ENCODE measurements at places on chromosomes 12 and 14. TPM values are rescaled to one million over a fixed set of nuclear protein-coding genes. Genes with fewer than 3 reads are reported as not detected.

DNA sequence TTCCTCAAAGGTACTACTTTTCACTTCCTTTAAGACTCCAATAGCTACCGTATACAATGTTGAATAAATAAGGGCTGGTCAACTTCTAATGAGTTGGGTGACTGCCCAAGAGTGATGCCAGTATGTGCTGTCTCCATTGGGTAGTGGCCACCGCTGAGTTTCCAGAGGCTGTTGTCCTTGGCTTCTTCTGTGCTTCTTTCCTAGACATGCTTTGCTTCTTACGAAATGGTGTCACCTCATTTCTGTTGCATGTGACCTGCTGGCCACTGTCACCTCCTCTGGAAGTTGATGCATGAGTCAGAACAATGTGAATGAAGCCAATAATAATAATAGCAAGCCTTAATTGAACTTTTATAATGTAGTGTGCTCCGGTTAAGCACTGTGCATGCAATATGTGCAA is 7.5 kb upstream of the NID2 start:
- no peaks in the 10 kb centered on the region for H3K27me3 ChIP-seq
- no peaks in the 10 kb centered on the region for H3K4me1 ChIP-seq
- DNase-seq, result no peak
- no peak overlapping the region for H3K4me3 ChIP-seq

DNA sequence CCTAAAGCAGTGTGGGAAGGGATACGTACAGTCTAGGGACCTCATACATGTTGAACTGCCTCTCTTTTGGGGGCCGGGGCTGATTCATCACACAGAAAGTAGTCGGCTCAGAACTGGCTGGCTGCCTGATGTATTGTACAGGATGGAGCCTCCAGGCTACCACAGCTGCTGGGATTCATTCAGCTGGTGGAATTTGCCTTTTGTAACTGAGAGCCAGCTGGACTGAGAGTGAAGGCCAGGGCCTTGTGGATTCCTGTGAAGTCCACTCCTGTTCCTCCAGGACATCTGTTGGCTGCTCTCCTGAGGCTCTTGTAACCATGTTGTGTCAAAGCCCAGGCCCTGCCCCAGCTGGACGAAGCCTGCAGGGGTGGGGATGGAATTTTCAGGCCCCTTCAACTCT is 116.3 kb upstream of the PRICKLE1 start:
- H3K27me3 ChIP-seq, result no peaks in the 10 kb centered on the region
- H3K27ac ChIP-seq, result no peak overlapping the region
- H3K4me3 ChIP-seq, result no peak overlapping the region
- H3K36me3 ChIP-seq, result no peaks in the 10 kb centered on the region

GRCh38 chr14:50601394-50601793 is 41.4 kb downstream of the ATL1 start:
- H3K4me3 ChIP-seq, result no peak overlapping the region
- H3K27me3 ChIP-seq, result no peaks in the 10 kb centered on the region
- no peaks in the 10 kb centered on the region for H3K4me1 ChIP-seq
- no peak overlapping the region for H3K27ac ChIP-seq
- DNase-seq, result no peak
- no peaks in the 10 kb centered on the region for H3K36me3 ChIP-seq

- peak overlapping the region; percentile 75 for H3K4me3 ChIP-seq
- no peaks in the 10 kb centered on the region for H3K36me3 ChIP-seq
- H3K27ac ChIP-seq, result peak overlapping the region; percentile 90
- H3K4me1 ChIP-seq, result no peaks in the 10 kb centered on the region
Measured at GRCh38 chr14:39266871-39267607, 33.3 kb downstream of the MIA2 start.

- no peak overlapping the region for H3K4me3 ChIP-seq
- no peak for DNase-seq
- peaks cover 3% of the 10 kb centered on the region for H3K4me1 ChIP-seq
Measured at GRCh38 chr14:89237921-89238529, 179.0 kb downstream of the FOXN3 start.

GRCh38 chr14:47919334-47919846 is 244.0 kb upstream of the MDGA2 start:
- H3K4me1 ChIP-seq, result no peaks in the 10 kb centered on the region
- no peak overlapping the region for H3K27ac ChIP-seq
- H3K36me3 ChIP-seq, result no peaks in the 10 kb centered on the region
- no peak for DNase-seq
- H3K4me3 ChIP-seq, result no peak overlapping the region
- no peaks in the 10 kb centered on the region for H3K27me3 ChIP-seq

- DNase-seq, result no peak
- peak overlapping the region; percentile 61 for H3K4me3 ChIP-seq
- peaks cover 4% of the 10 kb centered on the region for H3K4me1 ChIP-seq
- H3K36me3 ChIP-seq, result no peaks in the 10 kb centered on the region
Measured at GRCh38 chr14:24270537-24271133, 762 bp downstream of the RABGGTA start.

GRCh38 chr12:116302166-116303058 is 24.9 kb upstream of the MED13L start:
- no peak for DNase-seq
- H3K4me3 ChIP-seq, result no peak overlapping the region
- H3K4me1 ChIP-seq, result peaks cover 3% of the 10 kb centered on the region
- H3K27ac ChIP-seq, result no peak overlapping the region
- H3K36me3 ChIP-seq, result no peaks in the 10 kb centered on the region

DNA sequence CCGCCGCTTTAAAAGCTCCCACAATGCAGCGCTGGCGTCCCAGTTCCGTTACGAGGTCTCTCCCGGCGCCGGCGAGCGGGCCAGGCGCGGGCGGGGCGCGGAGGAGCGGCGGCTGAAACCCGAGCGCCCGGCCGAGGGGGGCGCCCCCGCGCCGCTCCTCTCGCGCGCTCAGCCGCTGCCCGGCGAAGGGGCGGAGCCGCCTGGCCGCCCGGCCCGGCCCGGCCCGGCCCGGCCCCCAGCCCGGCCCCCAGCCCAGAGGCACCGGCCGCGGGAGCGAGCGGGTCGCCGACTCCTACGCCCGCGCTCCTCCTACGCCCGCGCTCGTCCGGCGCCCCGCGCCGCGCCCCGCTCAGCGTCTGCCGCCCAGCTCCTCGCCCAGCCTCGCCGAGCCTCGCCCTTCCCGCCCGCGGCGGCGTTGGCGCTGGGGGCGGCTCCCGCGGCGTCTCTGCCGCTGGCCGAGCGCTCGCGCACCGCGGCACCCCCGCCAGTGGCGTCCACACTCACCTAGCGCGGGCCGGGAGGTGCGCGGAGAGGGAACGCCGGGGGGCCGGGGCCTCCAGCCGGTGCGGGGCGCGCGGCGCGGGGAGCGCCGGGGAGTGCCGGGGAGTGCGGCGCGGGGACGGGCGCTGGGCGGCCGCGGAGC is at the start of gene RASSF8:
Gene RASSF8, plus strand, starts transcription at position 255 of the 643 bp plus-strand sequence. CDS start 96,662 bp downstream, outside the sequence.
- H3K36me3 ChIP-seq, result no peaks in the 10 kb centered on the region
- peak; percentile 79 for DNase-seq
- no peaks in the 10 kb centered on the region for H3K27me3 ChIP-seq
- H3K27ac ChIP-seq, result no peak within 1 kb of the TSS

DNA sequence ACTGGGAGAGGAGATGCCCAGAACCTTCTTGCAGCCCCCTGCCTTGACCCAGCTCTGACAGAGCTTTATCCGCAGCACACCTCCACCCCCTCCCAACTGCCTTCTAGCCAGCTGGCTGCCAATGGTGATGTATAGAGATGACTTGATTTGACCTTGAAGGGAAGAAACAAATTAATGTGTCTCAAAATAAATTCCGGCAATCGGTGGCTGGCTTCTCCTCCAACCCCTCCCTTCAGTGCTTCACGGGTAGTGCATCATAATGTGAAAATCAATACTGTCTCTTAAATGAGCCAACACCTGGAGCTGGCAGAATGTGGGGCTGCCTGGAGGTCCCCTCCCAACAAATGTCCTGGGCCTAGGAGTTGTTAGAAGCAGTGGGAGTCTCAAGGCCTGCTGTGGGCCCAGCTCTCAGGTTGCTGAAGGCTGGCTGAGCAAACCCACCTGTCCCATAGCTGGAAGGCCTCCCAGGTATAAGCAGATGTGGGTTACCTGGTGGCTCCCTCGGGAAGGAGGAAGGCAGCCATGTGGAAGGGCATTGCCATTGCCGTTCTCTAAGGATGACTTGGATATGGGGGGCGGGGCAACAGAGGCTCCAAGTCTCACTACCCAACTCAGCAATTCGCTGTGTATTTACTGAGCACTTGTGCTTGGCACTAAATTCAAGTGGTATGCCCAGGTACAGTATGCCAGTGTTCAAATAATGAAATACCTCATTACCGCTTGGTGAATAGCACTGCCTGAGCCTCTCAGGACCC is 23.2 kb downstream of the HSPB8 start:
- H3K36me3 ChIP-seq, result no peaks in the 10 kb centered on the region
- DNase-seq, result peak; percentile 65
- H3K4me1 ChIP-seq, result peaks cover 26% of the 10 kb centered on the region
- no peak overlapping the region for H3K4me3 ChIP-seq
- no peaks in the 10 kb centered on the region for H3K27me3 ChIP-seq

GRCh38 chr14:80584744-80585505 is 356.6 kb downstream of the CEP128 start:
- no peaks in the 10 kb centered on the region for H3K36me3 ChIP-seq
- no peak overlapping the region for H3K4me3 ChIP-seq
- DNase-seq, result no peak
- H3K27me3 ChIP-seq, result no peaks in the 10 kb centered on the region
- H3K27ac ChIP-seq, result no peak overlapping the region

- no peaks in the 10 kb centered on the region for H3K4me1 ChIP-seq
- peaks cover 49% of the 10 kb centered on the region for H3K36me3 ChIP-seq
- DNase-seq, result no peak
- H3K4me3 ChIP-seq, result no peak overlapping the region
- H3K27me3 ChIP-seq, result no peaks in the 10 kb centered on the region
Measured at GRCh38 chr14:30651937-30652336, 29.8 kb downstream of the SCFD1 start.

DNA sequence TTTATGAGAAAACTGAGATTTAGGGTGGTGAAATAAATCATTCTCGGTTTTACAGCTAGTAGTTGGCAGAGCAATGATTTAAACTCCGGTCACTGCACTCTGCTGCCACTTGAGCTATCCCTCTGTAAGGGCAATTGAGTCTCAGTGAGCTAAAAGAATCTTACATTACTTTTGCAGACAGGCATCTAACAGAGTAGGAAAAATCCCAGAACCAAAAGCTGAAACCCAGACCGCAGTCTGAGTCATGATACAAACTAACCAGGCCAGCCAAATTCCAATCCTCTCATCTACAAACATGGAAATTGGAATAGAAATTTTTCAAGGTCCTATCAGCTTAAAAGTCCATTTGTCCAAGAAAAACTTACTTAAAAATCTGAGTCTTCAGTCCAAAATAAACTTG is 73.7 kb downstream of the ANKS1B start:
- H3K27ac ChIP-seq, result no peak overlapping the region
- no peaks in the 10 kb centered on the region for H3K36me3 ChIP-seq
- no peak overlapping the region for H3K4me3 ChIP-seq
- DNase-seq, result no peak
- H3K27me3 ChIP-seq, result no peaks in the 10 kb centered on the region

DNA sequence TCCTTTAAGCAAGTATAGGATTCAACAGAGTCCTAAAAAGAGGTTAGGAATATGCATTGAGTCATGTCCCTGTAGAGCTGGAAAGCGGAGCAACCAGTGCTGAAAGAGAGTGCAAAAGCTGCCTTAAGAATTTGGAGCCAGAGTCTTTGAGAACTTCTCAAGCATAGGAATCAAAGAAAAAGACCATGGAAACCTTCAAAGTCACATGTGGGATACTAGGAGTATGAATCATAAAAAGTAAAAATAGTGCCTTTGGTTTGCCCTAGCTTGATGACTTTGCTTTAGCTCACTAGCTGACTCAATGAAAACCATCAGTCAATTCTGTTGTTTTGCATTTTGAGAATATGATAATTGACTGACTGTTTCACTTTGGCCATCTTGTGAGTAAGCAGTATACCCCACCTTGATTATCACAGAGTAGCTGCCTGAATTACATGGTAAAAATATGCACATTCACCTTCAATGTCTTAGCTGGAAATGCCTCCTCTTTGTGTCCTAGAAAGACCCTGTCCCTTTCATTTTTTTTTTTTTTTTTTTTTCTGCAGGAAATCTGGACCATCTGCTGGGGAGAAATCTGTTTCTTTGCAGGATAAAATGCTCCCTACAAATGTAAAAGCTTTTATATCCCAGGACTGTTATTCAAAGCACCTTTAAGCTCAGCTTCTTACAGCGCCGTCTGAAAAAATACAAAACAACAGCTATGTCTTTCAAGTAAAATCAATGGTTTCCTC is 248.6 kb upstream of the KRR1 start:
- peaks cover 6% of the 10 kb centered on the region for H3K4me1 ChIP-seq
- no peak overlapping the region for H3K27ac ChIP-seq
- DNase-seq, result no peak
- no peaks in the 10 kb centered on the region for H3K36me3 ChIP-seq
- no peak overlapping the region for H3K4me3 ChIP-seq

GRCh38 chr12:91632042-91632786 is 449.6 kb upstream of the DCN start:
- H3K36me3 ChIP-seq, result peaks cover 4% of the 10 kb centered on the region
- H3K27ac ChIP-seq, result no peak overlapping the region
- no peak overlapping the region for H3K4me3 ChIP-seq
- no peaks in the 10 kb centered on the region for H3K27me3 ChIP-seq
- no peaks in the 10 kb centered on the region for H3K4me1 ChIP-seq

DNA sequence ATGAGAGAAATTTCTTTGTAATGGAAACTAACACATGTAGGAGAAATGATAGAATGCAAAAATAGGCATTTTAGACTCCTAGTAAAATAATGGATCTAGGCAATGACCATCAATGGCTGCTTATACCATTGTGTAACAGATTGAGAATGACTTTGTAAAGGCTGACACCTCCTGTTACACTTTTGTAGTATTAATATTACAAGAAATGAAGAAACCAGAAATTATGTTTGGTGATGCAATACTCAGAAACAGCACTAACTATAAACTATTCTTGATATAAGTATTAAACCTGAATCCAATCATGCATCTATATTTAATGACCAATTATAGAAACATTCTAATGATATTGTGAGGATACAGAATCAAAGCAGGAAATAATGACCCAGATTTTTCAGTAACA is 108.5 kb upstream of the CNTN1 start:
- no peaks in the 10 kb centered on the region for H3K27me3 ChIP-seq
- H3K27ac ChIP-seq, result no peak overlapping the region
- H3K4me3 ChIP-seq, result no peak overlapping the region
- no peaks in the 10 kb centered on the region for H3K4me1 ChIP-seq

- H3K4me1 ChIP-seq, result no peaks in the 10 kb centered on the region
- no peaks in the 10 kb centered on the region for H3K36me3 ChIP-seq
- no peak for DNase-seq
- no peak overlapping the region for H3K4me3 ChIP-seq
- no peaks in the 10 kb centered on the region for H3K27me3 ChIP-seq
Measured at GRCh38 chr14:104007121-104007520, 64.8 kb upstream of the RD3L start.

GRCh38 chr12:27787559-27787958 is 7.5 kb upstream of the MANSC4 start:
- no peak overlapping the region for H3K27ac ChIP-seq
- no peak overlapping the region for H3K4me3 ChIP-seq
- no peak for DNase-seq
- H3K36me3 ChIP-seq, result peaks cover 2% of the 10 kb centered on the region
- H3K4me1 ChIP-seq, result no peaks in the 10 kb centered on the region

The SAMD4A gene
- total RNA-seq, result 12.3 TPM

The SLC6A15 gene
- 38.1 TPM for total RNA-seq

The LRP6 gene
- 74.0 TPM for total RNA-seq

The NPFF gene
- 0.80 TPM for total RNA-seq

The MGP gene
- total RNA-seq, result not detected
